CD4-positive, alpha-beta T cell treated with Interleukin-21 for 1 hour (primary cell): ENCODE measurements at places on chromosomes 6 and 20.
A peak's percentile ranks its signal among the peaks of the same experiment; 100 is the strongest.

GRCh38 chr20:50538276-50538675 is 28.1 kb downstream of the PTPN1 start:
- DNase-seq = no peak

DNA sequence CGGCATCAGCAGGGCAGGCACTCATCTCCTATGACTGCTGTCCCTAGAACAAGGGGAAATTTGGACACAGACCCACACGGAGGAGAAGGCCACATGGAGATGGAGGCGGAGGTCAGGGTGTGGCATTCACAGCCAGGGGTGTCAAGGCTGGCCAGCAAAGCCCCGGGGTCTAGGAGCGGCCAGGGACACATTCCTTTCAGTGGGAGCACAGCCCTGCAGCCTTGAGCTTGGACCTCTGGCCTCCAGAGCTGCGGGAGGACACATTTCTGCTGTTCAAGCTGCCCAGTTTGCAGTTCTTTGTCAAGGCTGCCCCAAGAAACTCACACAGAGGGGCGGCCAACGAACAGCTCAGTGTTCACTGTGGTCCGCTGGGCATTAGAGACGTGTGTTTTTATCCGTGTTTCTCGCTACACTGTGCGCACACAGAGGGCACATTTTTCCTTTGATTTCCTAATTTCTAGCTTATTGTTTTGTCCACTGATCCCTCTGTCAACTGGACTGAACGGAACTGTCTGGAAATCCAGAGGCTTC is 93.4 kb upstream of the MPC1 start:
- no peak for DNase-seq

DNA sequence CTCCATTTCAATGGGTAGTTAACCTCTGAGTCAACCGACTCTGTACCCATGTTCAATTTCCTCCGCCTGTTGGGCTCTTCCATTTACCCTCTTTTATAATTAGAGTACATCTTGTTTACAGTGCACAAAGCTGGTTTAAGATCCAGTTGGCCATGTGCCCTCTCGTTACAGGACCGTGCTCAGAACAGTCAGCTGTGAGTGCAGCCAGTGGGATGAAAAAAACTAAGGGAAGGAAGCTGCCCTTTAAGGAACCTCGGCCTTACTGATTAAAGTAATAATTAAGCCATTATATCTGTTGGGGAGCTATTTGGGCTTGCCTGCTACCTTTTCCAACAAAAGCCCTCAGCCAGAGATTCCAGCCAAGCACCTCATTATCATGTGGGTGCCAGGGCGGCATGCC is 68.8 kb downstream of the TMEM170B start:
- no peak for DNase-seq

- no peak for DNase-seq
Observed at GRCh38 chr6:116369540-116369939, 1.2 kb upstream of the DSE start.

GRCh38 chr6:14128012-14128411 is 10.4 kb downstream of the CD83 start:
- DNase-seq = no peak

DNA sequence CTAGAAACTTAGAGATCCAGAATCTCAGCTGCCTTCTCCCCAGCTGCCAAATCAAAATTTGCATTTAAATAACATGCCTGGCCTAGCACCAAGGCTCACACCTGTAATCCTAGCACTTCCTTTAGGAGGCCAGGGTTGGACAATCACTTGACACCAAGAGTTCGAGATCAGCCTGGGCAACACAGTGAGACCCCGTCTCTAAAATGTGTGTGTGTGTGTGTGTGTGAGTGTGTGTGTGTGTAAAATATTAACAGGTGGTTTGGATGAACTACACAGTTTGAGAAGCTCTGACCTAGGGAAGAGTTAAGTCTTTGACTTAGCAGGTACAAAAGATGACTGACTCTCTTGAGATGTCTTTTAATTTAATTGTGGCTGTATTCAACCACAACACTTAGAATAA is 20.2 kb upstream of the CD2AP start:
- no peak for DNase-seq

DNA sequence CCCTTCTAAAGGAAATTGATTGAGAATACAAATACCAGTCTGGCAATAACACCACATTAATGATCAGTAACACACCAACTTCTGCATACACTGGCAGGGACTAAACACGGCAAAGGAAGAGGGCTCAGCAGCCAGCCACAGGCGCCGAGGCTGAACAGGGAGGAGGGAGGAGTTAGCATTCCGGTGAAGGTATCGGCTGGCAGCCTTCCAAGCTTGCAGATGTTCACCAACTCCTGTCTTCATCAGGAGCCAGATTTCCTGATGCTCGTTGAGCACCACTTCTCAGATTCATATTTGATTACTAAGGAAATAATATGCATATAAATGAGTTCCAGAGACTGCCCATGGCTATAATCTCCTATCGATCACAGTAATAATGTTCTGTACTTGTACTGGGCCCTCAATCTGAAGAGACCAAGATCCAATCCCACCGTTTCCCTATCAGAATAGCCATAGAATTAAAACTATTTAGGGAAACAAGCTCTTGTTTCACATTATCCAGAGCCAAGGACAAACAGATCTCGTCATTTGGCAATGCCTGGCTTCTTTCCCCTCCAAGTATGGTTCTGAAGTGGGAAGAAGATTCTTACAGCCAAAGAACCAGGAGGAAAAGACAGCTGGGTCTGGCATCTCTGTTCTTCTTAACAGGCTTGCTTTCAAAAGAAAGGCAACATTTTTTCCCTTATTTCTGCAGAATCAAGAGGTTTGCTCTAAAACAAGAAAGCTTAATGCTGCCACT is 42.2 kb downstream of the GFOD1 start:
- DNase-seq = no peak

DNA sequence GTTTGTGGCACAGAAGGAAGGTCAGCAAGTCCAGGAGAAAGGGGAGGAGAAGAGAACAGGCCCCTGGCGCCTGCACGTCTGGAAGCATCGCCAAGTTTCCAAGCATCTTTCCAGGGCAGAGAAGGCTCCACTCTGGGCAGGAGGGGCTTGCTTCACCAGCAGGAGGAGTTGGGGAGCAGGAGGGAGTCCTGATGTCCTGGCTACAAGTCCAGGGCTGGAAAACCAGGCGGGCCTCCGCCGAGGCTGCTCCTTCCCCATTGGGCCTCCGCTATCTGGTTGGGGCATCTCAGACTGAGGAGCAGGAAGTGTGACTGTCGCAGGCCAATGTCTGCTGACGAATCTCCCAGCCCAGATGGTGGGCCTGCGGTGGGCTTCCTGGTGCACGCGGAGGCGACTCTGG is 421.9 kb downstream of the PREX1 start:
- DNase-seq = no peak

DNA sequence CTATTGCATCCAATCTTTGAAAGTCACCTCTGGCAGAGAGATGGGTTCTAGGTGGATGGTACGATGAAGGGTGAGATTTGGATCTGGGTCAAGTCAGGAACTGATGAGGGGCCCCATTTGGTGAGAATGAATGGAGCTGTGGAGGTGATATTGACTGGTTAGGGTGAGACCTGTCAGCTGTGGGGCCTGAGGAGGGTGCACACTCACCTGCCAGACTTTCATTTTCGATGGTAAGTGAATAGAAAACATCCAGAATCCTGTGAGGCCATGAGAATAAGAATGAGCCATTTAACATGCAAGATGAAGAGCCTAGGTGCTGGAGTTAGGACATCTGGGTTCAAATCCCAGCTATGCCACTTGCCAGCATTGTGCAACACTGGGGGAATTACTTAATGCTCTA is 6.8 kb downstream of the SUN5 start:
- no peak for DNase-seq

GRCh38 chr6:45714006-45714730 is 301.5 kb downstream of the CLIC5 start:
- DNase-seq = no peak

DNA sequence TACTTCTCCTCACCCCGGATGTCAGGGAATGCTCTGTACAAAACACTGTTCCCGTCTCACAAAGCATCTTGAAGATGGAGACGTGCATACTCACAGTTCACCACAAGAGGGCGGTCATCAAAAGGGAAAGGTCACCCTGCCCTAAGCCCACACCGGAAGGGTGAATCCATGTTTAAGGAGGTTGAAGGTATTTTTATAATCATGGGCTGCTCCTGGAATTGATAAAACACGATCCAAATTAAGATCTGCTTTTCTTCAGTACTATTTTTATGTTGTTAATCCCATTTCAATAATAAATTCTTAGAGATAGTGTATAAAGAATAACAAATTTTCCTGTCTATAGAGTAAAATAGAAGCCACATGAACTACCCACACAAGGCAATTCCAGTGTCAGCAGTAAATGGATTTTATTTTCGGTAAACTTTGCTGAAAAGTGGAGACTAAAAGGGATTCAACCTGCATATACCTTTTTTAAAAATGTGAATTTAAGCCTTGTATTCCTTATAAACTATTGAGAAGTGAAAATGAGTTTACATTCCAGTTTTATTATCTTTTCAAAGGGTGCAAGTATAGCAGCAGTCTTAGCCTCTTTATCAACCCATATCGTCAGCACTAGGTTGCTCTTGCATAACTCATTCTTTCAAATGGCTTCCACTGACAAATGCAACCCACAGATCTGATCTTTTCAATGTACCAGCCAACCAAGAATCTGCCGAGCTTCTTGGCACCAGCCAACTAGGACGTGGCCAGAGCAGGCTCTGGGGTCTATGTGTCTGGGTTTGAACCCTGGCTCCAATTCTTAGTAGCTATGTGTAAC is 79.7 kb upstream of the MBOAT1 start:
- peak; percentile 79 for DNase-seq

GRCh38 chr6:46062312-46062711 is 46.7 kb upstream of the CLIC5 start:
- no peak for DNase-seq

- no peak for DNase-seq
Observed at GRCh38 chr6:72497186-72497585, 124.7 kb upstream of the KCNQ5 start.

- DNase-seq = no peak
Observed at GRCh38 chr6:115667478-115668026, 393.1 kb downstream of the FRK start.

GRCh38 chr6:139600919-139601475 is 226.5 kb upstream of the CITED2 start:
- no peak for DNase-seq

GRCh38 chr6:6912817-6913744 is 194.7 kb upstream of the RREB1 start:
- no peak for DNase-seq

- no peak for DNase-seq
Observed at GRCh38 chr6:5422321-5422915, 161.1 kb downstream of the FARS2 start.

- DNase-seq = no peak
Observed at GRCh38 chr6:75285283-75285639, 669 bp upstream of the TMEM30A start.

GRCh38 chr6:28965706-28966105 is 39.4 kb downstream of the ZNF311 start:
- no peak for DNase-seq

- no peak for DNase-seq
Observed at GRCh38 chr6:40252531-40253258, 318.4 kb upstream of the MOCS1 start.

- DNase-seq = no peak
Observed at GRCh38 chr6:50112981-50113857, 63.5 kb upstream of the DEFB112 start.

DNA sequence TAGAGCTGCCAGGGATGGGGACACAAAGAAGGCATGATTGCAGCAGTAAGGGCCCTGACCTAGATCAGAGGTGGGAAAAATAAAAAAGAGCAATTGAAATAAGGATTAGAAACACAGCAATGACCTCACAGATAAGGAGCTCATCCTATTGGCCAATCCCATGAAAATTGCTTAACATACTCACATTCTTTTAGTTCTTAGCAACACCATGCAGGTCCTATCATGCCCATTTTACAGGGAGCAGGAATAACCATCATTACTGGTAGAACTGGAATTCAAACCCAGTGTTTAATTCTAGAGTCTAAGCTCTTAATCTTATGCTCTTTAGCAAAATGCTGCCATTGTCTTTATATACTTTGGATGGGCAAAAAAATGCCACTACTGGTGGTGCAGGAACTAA is 267.7 kb downstream of the RNF144B start:
- no peak for DNase-seq

- no peak for DNase-seq
Observed at GRCh38 chr6:22106961-22107360, 189.9 kb downstream of the PRL start.

- no peak for DNase-seq
Observed at GRCh38 chr20:35517125-35517524, 12.3 kb downstream of the C20orf173 start.

- no peak for DNase-seq
Observed at GRCh38 chr6:133730881-133731280, 158.0 kb upstream of the TCF21 start.

GRCh38 chr20:6768228-6769140 is 998 bp downstream of the BMP2 start:
- no peak for DNase-seq

DNA sequence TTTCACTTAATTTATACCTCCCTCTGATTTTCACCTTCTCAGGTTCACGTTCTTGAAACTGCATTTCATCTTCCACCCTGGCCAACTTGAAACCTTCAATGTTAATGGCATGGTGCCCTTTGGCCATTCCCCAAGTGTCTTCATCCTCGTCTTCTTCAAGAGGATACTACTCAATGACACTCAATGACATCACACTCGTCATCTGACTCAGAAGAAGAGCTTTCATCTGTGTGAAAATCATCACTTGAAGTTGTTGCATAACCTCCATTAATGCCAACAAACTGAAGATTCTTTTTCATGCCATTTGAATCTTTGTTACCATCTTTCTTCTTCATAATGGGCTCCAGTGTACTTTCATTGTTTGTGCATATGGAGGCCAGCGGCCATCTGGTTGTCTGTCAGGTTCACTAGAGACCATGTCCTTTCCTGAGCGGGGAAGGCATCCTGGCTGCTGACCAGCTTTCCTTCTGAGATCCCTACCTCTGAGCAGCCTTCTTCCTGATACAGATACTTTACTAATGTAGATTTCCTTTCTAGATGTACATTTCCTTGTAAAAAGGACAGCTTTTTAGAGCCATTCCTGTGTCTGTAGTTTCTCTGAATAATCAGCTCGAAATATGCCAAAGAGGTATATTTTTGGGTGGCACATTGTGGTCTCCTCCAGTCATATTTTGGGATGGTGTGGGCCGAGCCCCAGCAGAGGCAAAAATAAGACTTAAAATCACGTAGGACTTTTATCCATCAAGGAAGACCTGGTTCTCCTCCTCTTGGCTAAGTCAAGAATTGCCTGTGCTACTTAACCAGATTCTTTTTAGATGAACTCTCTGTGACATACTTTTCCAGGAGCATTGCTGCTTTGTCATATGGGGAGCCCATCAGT is 21.3 kb downstream of the TRMT6 start:
- no peak for DNase-seq

- no peak for DNase-seq
Observed at GRCh38 chr6:79158856-79159516, 75.5 kb downstream of the HMGN3 start.
